Activated naive CD4-positive, alpha-beta T cell treated with anti-CD3 and anti-CD28 coated beads, Interleukin-2, amount 50 U/mL, for 72 hours (primary cell): ENCODE measurements at places on chromosomes 3 and 15. TPM values are rescaled to one million over a fixed set of nuclear protein-coding genes. Genes with fewer than 3 reads are reported as not detected.

The ADGRG7 gene
- total RNA-seq = not detected

The ACKR2 gene
- 1.0 TPM for total RNA-seq

DNA sequence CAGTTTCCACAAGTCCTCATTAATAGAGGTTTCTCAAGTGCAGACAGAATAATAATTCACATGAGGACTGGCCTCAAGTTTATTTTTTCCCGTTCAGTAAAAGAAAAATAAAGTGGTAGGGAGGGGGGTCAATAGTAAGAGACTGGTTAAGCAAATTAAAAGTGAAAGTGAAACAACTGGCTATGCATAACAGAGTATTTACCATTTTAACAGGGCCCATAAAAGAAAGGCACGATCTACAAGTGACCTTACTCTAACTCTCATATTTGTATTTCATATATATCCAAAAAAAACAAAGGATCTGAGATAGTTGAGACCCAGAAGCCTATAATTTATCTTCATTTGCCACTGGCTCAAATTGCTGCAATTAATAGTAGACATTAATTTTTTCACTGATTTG, 686.3 kb downstream of the NTRK3 start:
- DNase-seq = no peak

The SLC22A14 gene
- total RNA-seq = not detected

GRCh38 chr15:19899021-19899824, 642.4 kb downstream of the GOLGA6L6 start:
- DNase-seq = no peak

DNA sequence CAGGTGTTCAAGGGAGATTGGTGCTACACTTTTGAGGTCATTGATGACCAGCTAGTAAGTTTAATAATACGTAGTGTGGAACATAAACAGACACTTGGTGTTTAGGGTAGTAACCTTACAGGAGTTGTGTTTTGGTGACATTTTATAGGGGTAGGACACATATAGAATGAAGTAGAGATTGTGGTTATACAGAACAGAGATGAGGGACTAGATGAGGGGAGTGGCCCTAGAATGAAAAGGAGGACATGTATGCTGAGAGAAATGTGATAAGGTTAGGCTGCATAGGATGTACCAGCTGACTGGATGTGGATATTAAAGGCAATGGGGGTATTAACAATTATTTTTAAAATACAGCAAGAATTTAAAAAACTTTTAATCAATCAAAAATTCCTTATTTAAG, 8.0 kb downstream of the MBNL1 start:
- no peak for DNase-seq

DNA sequence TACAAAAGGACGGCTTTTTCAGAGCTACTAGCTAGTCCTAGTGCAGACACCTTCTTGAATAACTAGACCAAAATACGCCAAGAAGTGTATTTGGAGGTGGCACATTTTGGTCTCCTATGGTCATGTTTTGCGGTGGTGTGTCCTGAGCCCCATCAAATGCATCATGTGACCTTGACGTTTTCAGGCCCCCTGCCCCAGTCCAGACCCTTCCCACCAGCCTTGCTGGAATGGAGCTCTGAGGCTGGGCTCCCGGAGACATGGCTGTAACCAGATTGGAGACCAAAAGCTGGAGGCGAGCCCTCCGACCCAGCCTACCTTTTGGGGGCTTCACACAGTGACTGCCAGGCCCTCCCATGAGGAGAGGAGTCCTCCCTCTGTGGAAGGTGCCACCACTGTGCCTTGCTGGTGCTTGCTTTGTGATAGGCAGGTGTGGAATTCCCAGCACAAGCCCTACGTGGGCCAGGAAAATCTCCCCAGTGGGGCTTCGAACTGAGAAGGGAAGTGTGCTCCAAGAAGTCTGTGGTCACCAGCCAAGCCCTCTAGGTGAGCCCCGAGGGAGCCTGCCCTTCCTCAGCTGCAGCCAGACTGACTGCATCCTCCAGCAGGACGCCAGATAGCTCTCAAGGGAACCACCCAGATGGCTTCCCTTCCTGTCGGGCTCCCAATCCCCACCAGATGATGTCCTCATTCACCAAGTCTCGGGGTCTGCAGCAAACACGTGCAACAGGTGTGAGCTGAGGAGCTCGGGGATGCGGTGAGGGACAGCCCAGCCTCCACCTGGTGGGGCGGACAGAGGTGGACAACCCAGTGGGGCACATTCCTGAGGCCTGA, 126.2 kb downstream of the ASB7 start:
- DNase-seq = peak; percentile 2

The GOLGA6D gene
- total RNA-seq = 0.14 TPM

DNA sequence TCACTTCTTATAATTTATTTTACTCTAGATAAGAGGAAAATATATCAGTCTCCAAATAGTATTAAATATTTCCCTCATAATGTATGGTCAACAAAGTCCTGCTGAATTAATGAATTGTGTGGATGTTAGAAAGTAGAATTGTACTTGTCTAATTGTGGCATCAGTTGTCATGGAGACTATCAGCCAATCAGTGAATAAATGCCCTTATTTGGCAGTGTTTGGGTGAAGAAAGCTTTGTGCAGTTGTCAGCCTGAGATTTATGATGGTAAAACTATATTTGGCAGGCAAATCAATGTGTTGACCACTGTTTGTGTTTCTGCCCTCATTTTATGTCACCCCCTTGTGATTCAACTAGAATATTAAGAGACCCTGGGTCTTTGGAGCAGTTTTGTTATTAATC, 293.6 kb upstream of the MDFIC2 start:
- DNase-seq = no peak

DNA sequence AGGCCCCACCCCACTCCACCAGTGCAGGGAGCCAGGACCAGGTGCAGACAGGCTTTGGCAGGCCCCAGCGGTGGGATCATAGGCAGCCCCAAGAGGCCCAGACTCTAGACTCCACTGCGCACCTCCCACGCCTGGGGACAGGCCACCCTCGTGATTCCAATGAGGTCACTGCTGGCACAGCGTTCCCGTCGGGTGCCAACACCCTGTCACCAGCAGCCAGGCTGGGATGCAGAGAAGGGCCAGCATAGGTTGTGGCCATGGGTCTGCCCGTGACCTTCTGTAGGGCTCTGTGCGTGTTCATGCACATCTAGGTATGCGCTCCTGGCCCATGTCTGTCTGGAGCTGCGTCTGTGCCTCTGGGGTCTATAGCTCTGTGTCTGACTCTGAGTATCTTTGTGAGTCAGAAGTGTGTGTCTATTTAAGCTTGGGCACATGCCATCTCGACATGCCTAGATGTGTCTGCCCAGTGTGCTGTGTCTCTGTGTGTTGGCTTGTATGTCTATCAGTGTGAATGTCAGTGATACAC, 13.0 kb downstream of the VIPR1 start:
- no peak for DNase-seq

DNA sequence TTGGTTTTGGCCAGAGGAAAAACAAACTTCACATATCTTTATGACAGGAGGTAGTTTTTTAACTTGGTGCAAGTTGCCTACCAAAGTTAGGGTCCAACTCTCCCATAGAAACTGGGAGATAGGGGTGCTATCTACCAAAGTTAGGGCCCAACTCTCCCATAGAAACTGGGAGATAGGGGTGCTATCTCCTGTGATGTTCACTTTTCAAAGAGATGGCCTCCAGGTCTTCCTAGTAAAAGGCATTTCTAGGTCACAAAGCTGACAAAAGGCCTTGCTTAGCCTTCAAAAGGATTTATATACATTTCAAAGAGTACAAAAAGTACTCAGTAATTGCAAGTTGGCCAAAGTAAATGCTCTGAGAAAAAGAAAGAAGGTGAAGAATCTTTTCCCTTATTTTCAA, 27.1 kb downstream of the IL1RAP start:
- no peak for DNase-seq

DNA sequence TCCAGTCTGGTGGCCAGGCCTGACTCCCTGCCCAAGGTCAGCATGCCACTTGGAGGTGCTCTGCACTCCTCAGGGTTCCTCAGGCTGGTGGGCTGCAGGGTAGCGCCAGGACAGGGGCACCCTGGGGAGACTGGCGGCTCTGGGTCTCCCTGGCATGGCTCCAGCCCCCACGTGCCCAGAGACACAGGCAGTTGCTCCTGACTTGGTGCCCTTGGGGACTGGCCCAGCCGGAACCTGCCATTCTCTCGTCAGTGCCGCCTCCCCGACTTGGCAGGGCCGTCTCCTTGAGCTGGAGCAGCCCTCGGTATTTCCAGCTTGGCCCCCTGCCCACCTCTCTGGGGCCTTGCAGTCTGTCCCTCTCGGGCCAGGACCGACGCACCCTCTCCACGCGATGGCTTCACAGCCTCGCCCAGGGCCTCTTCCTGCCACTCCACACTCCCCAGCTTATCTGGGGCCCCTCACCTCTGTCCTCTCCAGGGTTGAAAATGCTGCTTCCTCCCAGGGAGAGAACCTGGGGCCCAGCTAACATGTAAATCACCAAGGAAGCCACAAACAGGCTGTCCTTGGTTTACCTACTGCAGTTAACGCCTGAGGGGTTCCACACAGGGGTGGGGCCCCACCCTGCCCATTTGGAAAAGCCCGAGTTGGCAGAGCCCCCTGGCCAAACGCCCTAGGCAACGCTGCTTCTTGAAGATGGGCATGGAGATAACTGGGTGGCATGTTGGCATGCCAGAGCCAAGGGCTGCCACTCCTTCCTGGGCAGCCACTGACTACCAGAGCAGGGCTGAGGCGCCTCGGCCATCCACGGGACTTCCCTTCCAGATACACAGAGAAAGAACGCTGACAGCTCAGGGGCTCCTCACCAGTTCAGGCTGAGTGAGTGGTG, 61.4 kb downstream of the SMAD6 start:
- no peak for DNase-seq
